Central memory CD8-positive, alpha-beta T cell (primary cell): ENCODE measurements at places on chromosomes 2 and 18.

DNA sequence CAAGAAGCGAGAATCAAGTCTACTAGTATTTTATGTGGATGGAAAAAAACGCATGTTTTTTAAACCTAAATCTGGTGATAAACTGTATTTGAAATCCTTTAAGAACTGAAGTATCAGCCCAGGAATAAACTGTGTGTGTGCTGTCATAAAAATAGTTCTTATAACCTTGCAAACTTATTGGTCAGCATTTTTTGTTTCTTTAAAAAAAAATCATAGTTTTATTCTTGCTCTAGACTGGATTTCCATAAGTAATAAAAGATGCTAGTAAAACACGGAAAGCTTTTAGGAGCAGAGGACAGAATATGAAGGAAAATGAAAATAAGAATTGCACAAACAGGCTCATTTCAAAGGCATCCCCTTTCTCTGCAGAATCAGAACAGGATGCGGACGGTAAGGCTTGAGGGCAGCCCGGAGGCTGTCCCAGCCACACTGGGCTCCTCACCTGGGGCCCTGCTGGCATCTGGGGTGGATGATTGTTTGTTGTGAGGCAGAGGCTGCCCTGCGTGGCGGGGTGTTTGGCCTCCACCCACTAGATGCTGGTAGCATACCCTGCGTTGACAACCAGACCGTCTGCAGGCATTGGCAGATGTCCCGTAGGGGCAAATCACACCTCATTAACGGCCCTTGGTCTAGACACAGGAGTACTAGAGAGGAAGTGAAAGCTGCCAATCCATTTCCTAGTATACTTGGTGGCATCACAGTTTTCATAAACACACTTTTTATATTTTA is 52.5 kb downstream of the MBP start:
- peak overlapping the region; percentile 63 for H3K4me3 ChIP-seq
- H3K27ac ChIP-seq, result peak overlapping the region; percentile 91
- no peaks in the 10 kb centered on the region for H3K27me3 ChIP-seq
- peaks cover 20% of the 10 kb centered on the region for H3K36me3 ChIP-seq
- H3K4me1 ChIP-seq, result peaks cover 92% of the 10 kb centered on the region

GRCh38 chr2:188524519-188525113 is 232.9 kb downstream of the GULP1 start:
- H3K4me3 ChIP-seq, result no peak overlapping the region
- H3K27ac ChIP-seq, result no peak overlapping the region
- H3K4me1 ChIP-seq, result no peaks in the 10 kb centered on the region
- H3K36me3 ChIP-seq, result peaks cover 1% of the 10 kb centered on the region
- H3K27me3 ChIP-seq, result no peaks in the 10 kb centered on the region
- no peak for DNase-seq

- peaks cover 88% of the 10 kb centered on the region for H3K27me3 ChIP-seq
- no peak overlapping the region for H3K27ac ChIP-seq
- H3K4me3 ChIP-seq, result no peak overlapping the region
- H3K4me1 ChIP-seq, result no peaks in the 10 kb centered on the region
- peaks cover 4% of the 10 kb centered on the region for H3K36me3 ChIP-seq
These were observed 37.9 kb downstream of the MOGAT1 start for GRCh38 chr2:222709191-222709891.

DNA sequence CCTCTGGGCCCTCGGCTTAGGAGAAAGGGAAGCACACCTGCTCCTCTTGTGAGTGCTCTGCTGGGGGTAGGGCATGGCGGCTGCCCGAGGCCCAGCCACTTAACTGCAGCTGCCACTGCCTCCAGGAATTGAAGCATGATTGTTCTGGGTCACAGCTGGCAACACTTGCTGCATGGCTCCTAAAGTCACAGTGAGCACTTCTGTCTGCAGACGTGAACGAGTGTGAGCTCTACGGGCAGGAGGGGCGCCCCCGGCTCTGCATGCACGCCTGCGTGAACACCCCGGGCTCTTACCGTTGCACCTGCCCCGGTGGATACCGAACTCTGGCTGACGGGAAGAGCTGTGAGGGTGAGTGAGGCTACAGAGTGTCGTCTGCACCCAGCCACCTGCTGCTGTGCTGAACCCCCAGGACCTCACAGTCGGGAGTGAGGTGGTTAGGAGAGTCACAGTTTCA is 44.4 kb downstream of the FBLN7 start:
- H3K27ac ChIP-seq, result no peak overlapping the region
- no peak overlapping the region for H3K4me3 ChIP-seq
- peaks cover 26% of the 10 kb centered on the region for H3K27me3 ChIP-seq
- H3K4me1 ChIP-seq, result peaks cover 4% of the 10 kb centered on the region
- no peak for DNase-seq

DNA sequence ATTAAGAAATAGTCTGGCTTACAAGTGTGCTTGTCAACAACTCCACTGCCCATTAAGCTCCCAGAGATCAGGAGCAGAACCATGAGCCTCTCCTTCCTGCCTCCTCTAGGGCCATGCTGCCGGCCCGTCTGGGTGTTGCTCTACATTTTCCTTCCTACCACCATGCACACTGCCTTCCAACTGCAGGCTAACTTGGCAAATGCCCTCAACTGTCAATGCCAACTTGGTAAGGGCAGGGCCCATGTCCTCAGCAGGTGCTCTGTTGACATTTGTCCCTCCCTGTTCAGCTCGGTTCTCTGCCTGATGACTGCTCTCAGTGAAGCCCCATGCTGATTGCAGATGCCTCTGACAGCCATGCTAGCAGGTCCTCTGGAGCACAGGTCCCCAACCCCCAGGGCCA is 345.2 kb downstream of the ALK start:
- no peaks in the 10 kb centered on the region for H3K36me3 ChIP-seq
- H3K27me3 ChIP-seq, result peaks cover 73% of the 10 kb centered on the region
- DNase-seq, result no peak
- H3K4me1 ChIP-seq, result no peaks in the 10 kb centered on the region
- H3K27ac ChIP-seq, result no peak overlapping the region
